Activated CD4-positive, alpha-beta memory T cell treated with anti-CD3 and anti-CD28 coated beads, Interleukin-2, amount 10 ng/mL, durations not matched to agents 7 days and 5 days (primary cell): ENCODE measurements at places on chromosomes 1 and 21. TPM values are rescaled to one million over a fixed set of nuclear protein-coding genes. Genes with fewer than 3 reads are reported as not detected.

- peaks cover 4% of the 10 kb centered on the region for H3K4me1 ChIP-seq
- no peaks in the 10 kb centered on the region for H3K27me3 ChIP-seq
These were observed 321.2 kb downstream of the HLX start for GRCh38 chr1:221200464-221200863.

DNA sequence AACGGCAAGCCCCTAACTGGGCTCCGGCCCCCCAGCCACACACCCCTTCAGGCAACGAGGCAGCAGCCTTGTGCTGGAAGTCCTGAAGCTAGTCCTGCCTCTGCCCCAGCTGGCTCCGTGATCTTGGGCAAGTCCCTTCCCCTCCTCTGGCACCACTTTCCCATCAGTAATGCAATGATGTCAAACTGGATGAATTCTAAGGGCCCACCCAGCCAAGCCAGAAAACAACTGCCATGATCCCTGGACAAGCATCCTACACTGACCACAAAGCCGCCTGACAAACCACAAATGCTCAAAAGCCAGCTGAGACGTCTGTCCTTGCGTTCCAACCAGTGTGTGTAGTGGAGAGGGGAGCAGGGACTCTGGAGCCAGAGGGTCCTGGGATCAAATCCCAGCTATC lies 26.8 kb downstream of the IFFO2 start:
- DNase-seq = no peak
- H3K27me3 ChIP-seq = no peaks in the 10 kb centered on the region
- H3K4me3 ChIP-seq = no peak overlapping the region
- H3K27ac ChIP-seq = no peak overlapping the region

- no peaks in the 10 kb centered on the region for H3K36me3 ChIP-seq
- no peaks in the 10 kb centered on the region for H3K27me3 ChIP-seq
- no peak overlapping the region for H3K27ac ChIP-seq
- no peaks in the 10 kb centered on the region for H3K4me1 ChIP-seq
These were observed 56.7 kb upstream of the GCLM start for GRCh38 chr1:93965888-93966287.

DNA sequence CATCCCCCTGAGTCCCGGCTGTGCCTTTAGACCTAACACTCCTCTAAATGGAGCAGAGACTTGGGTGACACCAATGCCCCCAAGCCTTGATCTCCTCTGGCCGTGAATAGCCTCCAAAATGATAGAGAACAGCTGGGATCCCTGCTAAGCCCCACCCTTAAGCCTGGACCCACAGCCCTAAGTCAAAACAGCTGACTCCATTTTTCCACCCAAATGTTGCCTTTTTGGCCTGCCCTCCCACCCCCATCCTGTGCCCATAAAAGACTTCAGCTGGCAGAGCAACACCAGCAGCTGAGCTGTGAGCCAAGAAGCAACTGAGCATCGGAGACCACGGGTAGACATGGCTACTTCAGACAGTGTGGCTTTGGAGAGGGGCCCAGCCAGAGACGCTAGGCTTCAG lies 420.8 kb downstream of the NPHP4 start:
- no peaks in the 10 kb centered on the region for H3K36me3 ChIP-seq
- H3K27me3 ChIP-seq = no peaks in the 10 kb centered on the region
- peaks cover 5% of the 10 kb centered on the region for H3K4me1 ChIP-seq
- no peak overlapping the region for H3K27ac ChIP-seq

- peaks cover 8% of the 10 kb centered on the region for H3K36me3 ChIP-seq
- no peaks in the 10 kb centered on the region for H3K27me3 ChIP-seq
- peaks cover 7% of the 10 kb centered on the region for H3K4me1 ChIP-seq
These were observed 273.7 kb downstream of the SDCCAG8 start for GRCh38 chr1:243529512-243529911.

DNA sequence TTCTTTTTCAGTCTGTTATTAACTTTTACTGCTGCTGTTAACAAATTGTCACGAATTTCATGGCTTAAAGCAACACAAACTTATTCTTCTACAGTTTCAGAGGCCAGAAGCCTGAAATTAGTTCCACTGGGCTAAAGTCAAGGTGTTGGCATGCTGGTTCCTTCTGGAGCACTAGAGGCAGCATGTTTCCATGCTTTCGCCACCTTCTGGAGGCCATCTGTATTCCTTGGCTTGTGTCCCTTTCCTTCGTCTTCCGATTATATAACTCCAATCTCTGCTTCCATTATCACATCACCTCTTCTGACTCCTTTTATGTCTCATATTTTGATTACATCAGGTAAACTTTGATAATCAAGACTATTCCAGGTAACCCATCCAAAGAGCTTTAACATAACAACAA lies 1742.1 kb downstream of the BRINP3 start:
- no peaks in the 10 kb centered on the region for H3K27me3 ChIP-seq
- H3K27ac ChIP-seq = no peak overlapping the region

- H3K4me1 ChIP-seq = no peaks in the 10 kb centered on the region
- no peaks in the 10 kb centered on the region for H3K36me3 ChIP-seq
- DNase-seq = no peak
- H3K27ac ChIP-seq = no peak overlapping the region
These were observed 39.6 kb upstream of the CDC42BPA start for GRCh38 chr1:227357927-227358302.

DNA sequence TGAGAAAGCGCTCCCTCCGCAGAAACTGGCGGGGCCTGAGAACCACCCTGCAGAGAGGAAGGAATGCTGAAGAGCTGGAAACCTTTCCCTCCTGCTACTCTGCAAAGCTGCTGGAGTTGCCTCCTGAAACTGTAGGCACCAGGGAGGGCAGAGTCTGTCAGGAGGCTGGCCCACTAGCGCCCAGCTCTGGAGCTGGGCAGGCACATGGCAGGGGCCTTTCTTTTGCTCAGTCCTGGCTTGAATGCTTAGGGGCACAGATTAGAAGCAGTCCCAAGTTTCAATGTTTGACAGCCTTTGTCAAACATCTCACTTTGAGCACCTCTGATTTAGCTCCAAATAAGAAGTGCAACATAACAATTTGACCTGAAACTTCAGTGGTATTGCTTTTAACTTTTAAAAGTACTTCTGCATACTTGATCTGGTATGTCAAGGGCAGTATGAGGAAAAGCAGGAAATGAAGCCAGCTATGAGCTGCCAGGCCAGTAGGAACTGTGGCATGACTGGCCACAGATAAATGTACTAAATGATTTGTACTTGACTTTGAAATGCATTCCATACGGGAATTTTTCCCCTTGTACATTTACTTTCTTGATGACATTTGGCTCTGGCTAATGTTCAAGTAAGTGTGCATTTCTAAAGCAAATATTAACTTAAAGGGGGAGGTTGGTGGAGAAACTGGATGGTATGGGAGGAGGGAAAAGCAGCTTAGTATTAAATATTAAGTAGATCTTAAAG lies 7.2 kb downstream of the C1orf116 start:
- H3K4me1 ChIP-seq = peaks cover 3% of the 10 kb centered on the region
- H3K27me3 ChIP-seq = peaks cover 34% of the 10 kb centered on the region
- no peak overlapping the region for H3K27ac ChIP-seq
- DNase-seq = no peak
- H3K36me3 ChIP-seq = no peaks in the 10 kb centered on the region

- no peak overlapping the region for H3K27ac ChIP-seq
- no peak for DNase-seq
- H3K4me1 ChIP-seq = no peaks in the 10 kb centered on the region
- no peaks in the 10 kb centered on the region for H3K36me3 ChIP-seq
These were observed 115.1 kb downstream of the SLC30A10 start for GRCh38 chr1:219813294-219813693.

GRCh38 chr1:199303035-199303434 lies 664.2 kb downstream of the PTPRC start:
- H3K27me3 ChIP-seq = peaks cover 14% of the 10 kb centered on the region
- H3K4me3 ChIP-seq = no peak overlapping the region
- H3K27ac ChIP-seq = no peak overlapping the region
- DNase-seq = no peak
- H3K4me1 ChIP-seq = peaks cover under 1% of the 10 kb centered on the region

DNA sequence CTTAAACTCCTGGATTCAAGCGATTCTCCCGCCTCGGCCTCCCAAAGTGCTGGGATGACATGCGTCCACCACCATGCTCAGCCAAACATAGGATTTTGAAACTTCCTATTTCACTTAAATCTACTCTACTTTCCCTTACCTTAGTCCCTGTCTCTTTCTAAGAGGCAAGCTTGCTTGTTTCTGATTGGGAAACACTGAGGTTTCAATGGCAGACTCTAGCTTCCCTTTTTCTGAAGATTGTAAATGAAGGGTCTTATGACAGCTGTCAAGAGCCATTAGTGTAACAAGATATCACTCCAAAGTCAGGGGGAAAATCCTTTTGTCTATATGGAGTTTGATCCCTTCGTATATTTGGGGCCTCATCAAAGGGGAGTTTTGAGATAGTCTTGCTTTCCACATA lies 23.5 kb upstream of the LMO4 start:
- H3K4me3 ChIP-seq = no peak overlapping the region
- H3K4me1 ChIP-seq = no peaks in the 10 kb centered on the region
- no peak overlapping the region for H3K27ac ChIP-seq
- DNase-seq = no peak

- H3K4me1 ChIP-seq = no peaks in the 10 kb centered on the region
- no peak for DNase-seq
- H3K4me3 ChIP-seq = no peak overlapping the region
- H3K27me3 ChIP-seq = no peaks in the 10 kb centered on the region
- H3K27ac ChIP-seq = no peak overlapping the region
- H3K36me3 ChIP-seq = no peaks in the 10 kb centered on the region
These were observed 8.2 kb downstream of the KRTAP27-1 start for GRCh38 chr21:30329203-30329875.

DNA sequence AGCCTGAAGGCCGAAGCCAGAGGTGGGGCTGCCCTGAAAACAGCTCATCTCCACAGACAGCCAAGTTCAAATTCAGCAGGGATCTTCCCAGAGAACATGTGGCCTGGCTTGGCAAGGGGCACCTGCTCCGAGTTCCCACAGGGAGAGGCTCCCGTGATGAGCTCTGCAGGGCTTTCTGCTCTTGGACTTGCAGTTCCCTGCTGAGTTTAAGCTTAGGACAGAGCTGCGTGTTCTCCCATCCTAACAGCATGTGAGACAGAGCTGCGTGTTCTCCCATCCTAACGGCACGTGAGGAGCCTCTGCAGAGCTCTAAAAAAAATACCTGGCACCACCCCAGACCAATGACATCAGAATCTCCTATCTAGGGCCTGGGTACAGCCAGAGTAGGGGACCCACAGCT lies 113.0 kb upstream of the VAMP3 start:
- no peaks in the 10 kb centered on the region for H3K36me3 ChIP-seq
- no peak overlapping the region for H3K27ac ChIP-seq
- DNase-seq = no peak
- no peaks in the 10 kb centered on the region for H3K4me1 ChIP-seq
- H3K4me3 ChIP-seq = no peak overlapping the region

GRCh38 chr1:39167632-39168209 lies 36.8 kb upstream of the MACF1 start:
- no peak overlapping the region for H3K4me3 ChIP-seq
- H3K27ac ChIP-seq = no peak overlapping the region
- H3K36me3 ChIP-seq = no peaks in the 10 kb centered on the region
- H3K4me1 ChIP-seq = no peaks in the 10 kb centered on the region

- H3K36me3 ChIP-seq = no peaks in the 10 kb centered on the region
- H3K4me1 ChIP-seq = no peaks in the 10 kb centered on the region
These were observed 69.3 kb upstream of the WARS2 start for GRCh38 chr1:119209596-119210295.

GRCh38 chr1:116268211-116268610 lies 104.8 kb upstream of the ATP1A1 start:
- no peaks in the 10 kb centered on the region for H3K36me3 ChIP-seq
- no peak overlapping the region for H3K4me3 ChIP-seq

The RLF gene
- 24.6 TPM for total RNA-seq

The AUNIP gene
- total RNA-seq = 5.2 TPM

The TCHHL1 gene
- total RNA-seq = not detected

The CLCA1 gene
- not detected for total RNA-seq

The EPRS1 gene
- total RNA-seq = 123 TPM

The TP73 gene
- 2.6 TPM for total RNA-seq

The OLIG2 gene
- total RNA-seq = not detected

The UAP1 gene
- total RNA-seq = 16.8 TPM

The HES2 gene
- 0.70 TPM for total RNA-seq

The OR2M3 gene
- total RNA-seq = not detected

The AGT gene
- total RNA-seq = not detected
